Hair follicle dermal papilla cell (primary cell): ENCODE measurements at places on chromosomes 16 and 17. TPM values are rescaled to one million over a fixed set of nuclear protein-coding genes. Genes with fewer than 3 reads are reported as not detected.

The MT1H gene
- total RNA-seq: not detected in 2 replicates

The USP43 gene
- 0.49 TPM in 2 replicates for total RNA-seq

The MYH11 gene
- 0.36 and 0.49 TPM in 2 replicates for total RNA-seq

The VASN gene
- total RNA-seq: 228 and 251 TPM in 2 replicates

The TOX3 gene
- total RNA-seq: not detected in 2 replicates

The TPSAB1 gene
- not detected in 2 replicates for total RNA-seq

The CDK5R1 gene
- 0.61 and 0.65 TPM in 2 replicates for total RNA-seq

The SLC46A1 gene
- total RNA-seq: 6.8 and 7.1 TPM in 2 replicates

The SLC22A31 gene
- total RNA-seq: not detected in 2 replicates

The TPSD1 gene
- total RNA-seq: not detected in 2 replicates

The MYO15B gene
- 4.2 and 7.2 TPM in 2 replicates for total RNA-seq

The C16orf90 gene
- total RNA-seq: not detected in 2 replicates

The FOXN1 gene
- not detected in 2 replicates for total RNA-seq
